ENCODE measurements at places on chromosomes 6 and 20.

- DNase-seq: no peak
These were observed 41.0 kb downstream of the STK35 start for GRCh38 chr20:2142649-2143048.

DNA sequence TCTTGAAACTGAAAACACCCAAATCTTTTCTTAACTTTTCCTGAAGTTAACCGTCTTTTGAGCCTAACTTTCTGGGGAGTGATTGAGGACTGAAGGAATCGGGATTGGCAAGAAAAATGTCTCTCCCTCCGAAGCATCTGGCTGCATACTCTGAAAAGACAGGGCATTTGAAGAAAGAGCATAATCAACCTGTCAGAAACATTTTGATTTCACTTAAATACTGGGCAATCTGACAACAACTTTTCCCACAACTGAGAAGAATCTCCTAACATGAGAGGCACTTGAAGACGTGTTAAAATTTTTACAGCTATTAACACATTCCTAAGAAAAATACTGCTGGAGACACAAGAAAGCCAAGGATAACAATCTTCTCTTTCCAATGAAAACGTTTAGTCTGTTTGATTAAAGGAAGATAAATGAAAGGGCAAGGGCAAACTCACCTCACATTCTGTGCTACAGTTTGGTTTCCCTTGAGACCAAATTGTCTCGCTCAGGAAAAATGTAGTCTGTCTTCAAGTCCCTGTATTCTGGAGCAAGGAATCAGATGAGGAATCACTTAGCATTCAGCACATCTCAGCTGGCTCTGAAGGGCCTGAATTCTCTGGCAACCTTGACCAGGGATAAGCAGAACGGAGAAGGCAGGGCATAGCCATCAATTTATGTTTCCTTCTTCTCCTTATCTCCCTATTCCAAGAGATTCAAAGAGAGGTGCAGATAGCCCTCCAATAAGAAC, 76.1 kb downstream of the TBX18 start:
- no peak for DNase-seq

- DNase-seq: peak; percentile 86
These were observed 1.6 kb upstream of the OGFRL1 start for GRCh38 chr6:71287038-71287437.

DNA sequence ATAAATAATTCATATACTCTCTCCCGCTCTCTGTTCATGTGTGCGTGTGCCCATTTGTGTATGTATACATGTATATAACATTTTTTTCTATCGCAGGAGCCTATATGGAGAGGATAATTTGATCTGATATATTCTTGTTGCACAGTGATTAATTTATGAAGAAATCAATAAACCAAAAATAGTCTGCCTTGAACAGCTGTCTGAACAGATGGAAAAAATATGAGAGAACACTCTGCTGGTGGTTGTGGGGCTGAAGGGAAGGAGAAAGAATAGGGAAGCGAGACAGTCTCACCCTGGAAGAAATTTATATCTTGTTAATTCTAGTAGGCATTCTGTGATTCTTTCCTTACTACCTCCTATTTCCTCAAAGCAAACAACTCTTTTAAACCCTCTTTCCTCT, 96.6 kb upstream of the B3GAT2 start:
- no peak for DNase-seq

GRCh38 chr6:108995296-108995695, 99.3 kb downstream of the SESN1 start:
- no peak for DNase-seq

DNA sequence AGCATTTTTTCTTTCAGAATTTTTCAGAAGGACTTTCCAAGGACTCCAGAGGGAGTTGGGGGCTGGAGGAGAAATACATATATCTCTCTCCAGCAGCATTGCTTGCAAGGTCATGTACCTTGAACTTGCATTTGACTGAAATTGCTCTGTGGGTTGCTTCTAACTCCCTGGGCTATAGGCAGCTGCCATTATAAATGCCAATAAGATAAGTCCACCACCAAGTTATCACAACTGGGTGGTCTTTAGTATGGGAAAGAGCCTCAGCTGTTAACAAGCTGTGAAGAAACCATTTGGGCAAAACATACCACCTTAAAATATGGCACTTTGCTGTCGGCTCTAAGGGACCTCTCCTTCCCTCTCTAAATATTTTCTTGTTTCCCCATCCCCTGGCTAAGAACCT, 20.9 kb upstream of the CITED2 start:
- no peak for DNase-seq

DNA sequence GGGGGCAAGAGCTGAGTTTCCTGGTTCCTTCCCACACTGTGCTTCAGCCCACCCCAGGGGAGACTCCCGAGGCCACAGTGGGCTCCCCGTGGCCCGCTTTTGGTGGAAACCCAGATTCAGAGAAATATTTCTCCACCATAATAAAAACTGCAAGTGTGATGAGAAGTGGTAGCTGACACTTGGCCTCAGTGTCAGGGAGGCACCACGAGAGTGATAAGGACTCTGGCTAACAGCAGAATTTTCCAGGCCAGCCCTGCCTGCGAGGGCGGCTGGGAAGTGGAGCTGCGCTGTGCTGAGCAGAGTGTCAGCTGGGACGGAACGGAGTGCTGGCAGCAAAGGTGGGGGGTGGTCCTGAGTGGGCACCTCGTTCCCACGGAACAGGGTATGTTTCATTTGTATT, 22.5 kb downstream of the SPATA2 start:
- DNase-seq: no peak

GRCh38 chr6:66126358-66126757, 419.3 kb upstream of the EYS start:
- DNase-seq: no peak

- DNase-seq: no peak
These were observed 268.3 kb downstream of the TFAP2C start for GRCh38 chr20:56897318-56897957.

GRCh38 chr6:162315291-162315690, 412.3 kb downstream of the PRKN start:
- DNase-seq: no peak

DNA sequence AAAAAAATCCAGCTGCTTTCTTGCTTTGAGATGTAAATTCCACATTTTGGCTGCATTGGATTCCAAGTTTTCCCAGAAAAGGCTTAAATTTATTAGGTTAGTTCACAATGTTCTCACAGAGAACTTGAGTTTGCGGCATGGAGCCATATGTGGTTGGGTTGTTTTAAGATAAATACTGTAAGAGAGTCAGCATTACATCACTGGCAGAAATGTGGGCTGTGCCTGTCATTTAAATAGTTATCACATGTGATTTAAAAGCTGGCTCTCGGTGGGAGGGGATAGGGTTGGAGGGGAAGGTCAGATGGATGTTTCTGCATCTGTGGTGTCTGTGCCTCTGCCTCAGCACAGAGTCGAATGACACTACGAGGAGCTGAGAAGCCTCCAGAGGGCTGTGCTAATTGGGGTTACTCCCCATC, 73.8 kb upstream of the SCP2D1 start:
- peak; percentile 35 for DNase-seq

GRCh38 chr6:82057846-82058554, 189.5 kb downstream of the IBTK start:
- no peak for DNase-seq

DNA sequence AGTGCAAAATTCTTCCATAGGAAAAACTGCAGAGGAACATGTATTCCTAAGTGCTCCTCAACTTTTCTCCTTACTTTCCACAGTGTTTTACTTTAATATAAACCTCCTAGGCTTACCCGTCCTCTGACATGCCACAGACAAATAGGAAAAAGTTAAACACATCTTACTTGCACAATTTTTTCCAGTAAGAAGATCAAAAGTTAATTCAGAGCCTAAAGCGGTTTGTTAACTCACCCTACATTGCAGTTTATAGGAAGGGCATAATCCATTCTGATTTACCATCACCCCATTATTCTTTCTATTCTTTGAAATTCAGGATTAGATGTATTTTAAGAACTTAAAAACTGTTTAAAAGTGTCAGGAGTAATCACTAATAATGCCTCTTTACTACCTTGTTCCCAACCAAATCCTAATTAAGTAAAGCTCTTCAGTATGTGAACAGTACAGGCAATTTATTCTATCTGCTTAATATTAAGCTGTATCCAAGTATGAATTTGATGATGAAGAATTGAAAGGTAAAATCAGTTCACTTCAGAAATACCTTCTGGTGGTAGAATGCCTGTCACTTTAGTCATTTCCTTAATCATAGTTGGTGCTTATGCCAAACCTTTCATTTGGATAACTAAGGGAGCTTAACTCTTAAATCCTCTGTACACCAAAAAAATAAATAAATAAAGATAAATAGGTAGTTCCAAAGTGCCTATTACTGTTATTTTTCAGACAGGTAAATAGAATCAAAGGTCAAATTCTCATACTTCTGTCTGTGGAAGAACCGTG, 292.0 kb downstream of the ALDH8A1 start:
- no peak for DNase-seq

- no peak for DNase-seq
These were observed 142.1 kb downstream of the BMP2 start for GRCh38 chr20:6909608-6910007.

GRCh38 chr6:139927742-139928305, 553.4 kb upstream of the CITED2 start:
- no peak for DNase-seq

- DNase-seq: peak; percentile 56
These were observed 960 bp downstream of the ATP9A start for GRCh38 chr20:51766994-51767866.

- DNase-seq: peak; percentile 16
These were observed 493 bp downstream of the CRYBG1 start for GRCh38 chr6:106360989-106361430.

- DNase-seq: no peak
These were observed 5.8 kb downstream of the FAM83D start for GRCh38 chr20:38931984-38932383.

DNA sequence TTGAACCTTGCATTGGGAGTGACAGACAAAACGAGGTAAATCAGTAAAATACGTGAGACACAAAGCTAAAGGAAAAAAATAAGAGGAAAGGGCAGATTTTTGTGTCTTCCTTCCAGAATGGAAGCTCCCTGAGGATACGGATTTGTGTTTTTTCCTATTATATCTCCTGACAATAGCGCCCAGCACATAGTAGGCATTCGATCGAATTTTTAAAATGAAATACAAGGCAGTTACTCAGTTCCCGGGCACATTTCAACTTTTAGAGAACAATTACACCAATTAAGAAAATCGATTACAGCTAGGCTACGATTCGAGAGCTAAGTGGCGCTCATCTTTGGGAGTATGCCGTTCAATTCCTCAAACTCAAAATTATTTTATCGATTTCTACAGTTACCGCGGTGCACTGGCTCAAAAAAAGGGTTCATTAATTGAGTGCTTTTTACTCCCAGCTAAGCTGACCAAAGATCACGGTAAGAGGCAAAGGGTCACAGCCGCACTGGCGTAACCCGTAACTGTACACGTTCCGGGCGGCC, 443 bp downstream of the RMND1 start:
- no peak for DNase-seq

- DNase-seq: no peak
These were observed at the start of gene BIRC7 for GRCh38 chr20:63235399-63235983. Gene BIRC7, plus strand, starts transcription at chr20:63235905. Its CDS starts 192 bp downstream, at chr20:63236097.

GRCh38 chr6:21508753-21509152, 84.8 kb upstream of the SOX4 start:
- no peak for DNase-seq

- no peak for DNase-seq
These were observed 48.9 kb upstream of the TNFRSF21 start for GRCh38 chr6:47358440-47359225.

- no peak for DNase-seq
These were observed 215.0 kb upstream of the EYS start for GRCh38 chr6:65922049-65922448.

DNA sequence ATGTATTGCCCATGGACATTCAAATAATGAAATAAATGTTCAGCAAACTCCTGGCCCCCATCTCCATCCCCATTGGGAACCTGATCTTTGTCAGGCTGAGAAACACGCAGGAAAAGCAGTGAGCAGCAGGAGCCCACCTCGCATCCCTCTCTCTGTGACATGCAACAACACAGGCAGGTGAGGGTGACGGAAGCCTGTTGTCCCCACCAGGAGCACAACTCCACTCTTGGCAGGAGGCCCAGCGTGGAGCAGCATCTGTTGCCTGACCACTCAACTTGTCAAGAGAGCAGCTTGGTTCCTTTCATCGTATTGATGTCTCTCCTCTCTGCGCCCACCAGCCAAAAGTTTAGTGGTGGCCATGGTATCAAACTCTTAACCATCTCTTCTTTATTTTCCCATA, 586.9 kb upstream of the ARID1B start:
- DNase-seq: no peak

GRCh38 chr6:100062621-100063020, 68.6 kb upstream of the MCHR2 start:
- no peak for DNase-seq
